ENCODE measurements at places on chromosomes 3 and 15.
A peak's percentile ranks its signal among the peaks of the same experiment; 100 is the strongest.

DNA sequence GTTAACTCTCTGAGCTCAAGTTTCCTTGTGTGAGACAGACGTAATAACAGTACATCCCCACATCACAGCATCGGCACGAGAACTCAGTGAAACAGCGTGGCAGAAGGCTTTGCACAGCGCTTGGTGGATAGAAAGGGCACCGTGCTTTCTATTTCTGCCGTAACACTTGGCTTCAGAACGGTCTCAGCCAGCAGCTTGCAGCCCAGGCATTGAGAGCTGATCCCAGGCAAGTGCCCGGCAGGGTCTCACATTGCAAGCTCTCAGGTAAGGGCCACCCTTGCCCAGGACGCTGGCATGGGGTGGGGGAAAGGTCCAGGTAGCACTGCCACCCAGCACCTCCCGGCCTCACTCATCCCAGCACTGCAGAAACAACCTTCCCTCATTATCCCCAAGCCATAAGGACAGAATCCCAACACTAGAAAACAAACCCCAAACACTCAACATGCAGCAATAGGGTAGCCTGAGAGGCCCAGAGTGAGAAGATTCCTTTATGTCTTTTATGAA lies 70.5 kb upstream of the ITGA11 start:
- no peak for DNase-seq

DNA sequence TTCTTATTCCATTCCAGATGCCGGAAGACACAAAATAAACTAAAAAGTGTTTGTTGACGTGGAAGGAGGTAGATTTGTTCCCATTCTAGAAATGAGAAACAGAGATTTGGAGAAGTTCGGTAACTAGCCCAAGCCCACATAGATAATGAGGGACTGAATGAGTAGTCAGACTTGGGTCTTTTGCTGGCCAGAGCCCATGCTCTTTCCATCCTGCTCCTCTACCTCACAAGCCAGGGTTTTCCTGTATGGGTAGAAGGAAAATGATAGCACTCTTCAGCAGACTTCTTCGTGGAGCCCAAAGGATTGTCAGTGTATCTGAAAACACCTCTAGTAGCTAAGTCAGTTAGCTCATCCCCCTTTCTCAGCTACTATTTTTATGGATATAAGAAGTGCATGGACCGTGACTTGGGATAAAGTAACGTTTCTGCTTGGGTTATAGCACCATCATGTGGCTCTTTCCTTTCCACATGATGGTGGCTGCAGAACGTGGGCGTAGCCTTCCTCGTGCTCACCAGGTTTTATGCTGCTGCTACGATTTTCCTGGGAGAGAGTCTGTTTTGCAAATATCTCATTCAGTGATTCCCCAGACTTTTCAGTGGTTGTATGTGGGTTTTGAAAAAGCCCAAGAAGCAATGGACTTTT lies 84.6 kb downstream of the DGKG start:
- DNase-seq: no peak

DNA sequence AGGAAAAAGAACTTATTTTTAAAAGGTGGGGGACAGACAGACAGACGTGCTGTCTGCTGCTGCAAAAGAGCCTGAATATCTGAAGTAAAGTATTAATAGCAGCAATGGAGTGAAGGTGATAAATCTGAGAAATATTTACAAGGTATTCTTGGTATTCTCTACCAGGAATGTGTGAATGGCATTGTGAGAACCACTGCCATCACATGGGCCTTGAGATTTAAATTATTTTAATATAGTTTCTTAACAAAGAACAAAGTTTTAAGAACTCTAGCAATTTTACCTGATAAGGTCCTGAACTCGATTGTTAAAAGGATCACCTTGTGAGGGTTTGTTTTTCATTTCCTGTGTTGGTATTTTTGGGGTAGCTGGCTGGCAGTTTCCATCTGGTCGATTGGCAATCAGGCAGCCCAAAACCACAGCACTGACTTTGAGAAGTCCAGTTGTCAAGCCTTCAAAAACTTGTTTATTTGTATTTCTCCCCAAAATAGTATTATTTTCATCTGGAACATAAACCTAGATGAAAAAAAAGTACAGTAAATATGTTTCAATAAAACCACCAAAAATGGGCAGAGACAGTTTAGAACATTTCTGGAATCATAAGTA lies 97.3 kb downstream of the ISL2 start:
- no peak for DNase-seq

- peak; percentile 47 for DNase-seq
Measured at GRCh38 chr3:53161820-53162671, 1.0 kb downstream of the PRKCD start.

DNA sequence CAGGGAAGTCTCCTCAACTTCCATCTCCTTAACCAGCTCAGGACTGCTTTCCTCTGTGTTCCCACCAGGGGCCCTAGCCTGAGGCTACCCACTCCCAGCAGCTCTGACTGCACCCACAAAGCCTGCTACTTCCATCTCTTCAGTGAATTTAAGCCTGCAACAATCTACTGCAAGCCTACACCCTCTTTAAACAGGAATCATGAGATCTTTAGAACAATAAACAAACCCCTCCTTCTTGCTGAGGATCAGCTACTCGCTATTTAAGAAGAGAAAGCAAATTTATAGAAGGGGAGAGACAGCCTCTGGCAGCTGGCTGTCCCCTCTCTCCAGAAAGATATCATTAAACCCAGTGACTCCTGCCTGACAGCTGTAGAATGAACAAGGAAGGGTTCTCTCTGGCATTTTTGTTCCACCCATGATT lies 51.9 kb downstream of the ARHGAP31 start:
- no peak for DNase-seq

GRCh38 chr3:136658946-136659682 lies 93.1 kb downstream of the STAG1 start:
- DNase-seq: no peak

Measured in stimulated activated CD4-positive, alpha-beta T cell treated with anti-CD3 and anti-CD28 coated beads, Interleukin-1b, Interleukin-23, amount 100 ng/mL, for 48 hours (primary cell).